Psoas muscle (tissue), 8 donors: ENCODE measurements at places on chromosomes 2 and 18. TPM values are rescaled to one million over a fixed set of nuclear protein-coding genes. Genes with fewer than 3 reads are reported as not detected.

GRCh38 chr18:62458868-62459716 is 63.7 kb upstream of the ZCCHC2 start:
- no peak for DNase-seq

GRCh38 chr18:7157760-7158159 is 40.2 kb upstream of the LAMA1 start:
- DNase-seq: no peak

GRCh38 chr2:159089543-159089942 is 121.1 kb downstream of the TANC1 start:
- DNase-seq: no peak

- DNase-seq: peak; percentile 51
Observed at GRCh38 chr2:62475172-62476011, 30.6 kb downstream of the TMEM17 start.

- DNase-seq: no peak
Observed at GRCh38 chr18:46294318-46294717, 190.1 kb downstream of the HAUS1 start.

- peak; percentile 90 for DNase-seq
Observed at GRCh38 chr2:112481050-112481527, 867 bp upstream of the TTL start.

GRCh38 chr2:176239031-176239430 is 30.2 kb upstream of the MTX2 start:
- no peak for DNase-seq

DNA sequence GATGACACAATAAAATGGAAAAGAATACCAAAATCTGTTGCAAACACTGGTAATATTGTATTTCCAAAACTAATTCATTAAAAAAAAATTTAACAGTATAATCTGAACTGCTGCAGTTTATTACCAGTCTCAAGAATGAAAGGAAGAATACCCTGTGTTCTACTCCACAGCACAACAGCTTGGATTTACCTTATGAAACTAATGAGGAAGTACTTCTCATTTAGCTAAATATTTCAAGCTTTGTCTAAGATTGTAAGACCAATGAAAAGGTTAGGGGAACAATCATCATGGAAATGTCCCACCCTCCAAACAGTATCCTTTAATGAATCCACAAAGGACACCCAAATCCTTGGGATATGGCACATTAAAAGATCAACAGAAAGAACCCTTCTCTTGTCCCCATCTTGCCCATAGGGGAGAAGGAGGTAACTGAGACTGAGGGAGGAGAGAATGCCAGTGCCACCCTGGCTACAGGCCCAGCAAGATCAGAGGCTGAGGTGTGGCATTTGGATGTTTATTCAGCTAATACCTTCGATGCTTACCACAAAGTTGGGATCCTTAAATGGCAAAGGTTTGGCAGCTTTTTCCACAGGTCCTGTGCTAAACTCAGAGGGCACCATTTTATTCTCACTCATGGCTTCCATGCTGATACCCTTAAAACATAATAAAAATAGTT is 17.7 kb downstream of the INO80C start:
- DNase-seq: no peak

DNA sequence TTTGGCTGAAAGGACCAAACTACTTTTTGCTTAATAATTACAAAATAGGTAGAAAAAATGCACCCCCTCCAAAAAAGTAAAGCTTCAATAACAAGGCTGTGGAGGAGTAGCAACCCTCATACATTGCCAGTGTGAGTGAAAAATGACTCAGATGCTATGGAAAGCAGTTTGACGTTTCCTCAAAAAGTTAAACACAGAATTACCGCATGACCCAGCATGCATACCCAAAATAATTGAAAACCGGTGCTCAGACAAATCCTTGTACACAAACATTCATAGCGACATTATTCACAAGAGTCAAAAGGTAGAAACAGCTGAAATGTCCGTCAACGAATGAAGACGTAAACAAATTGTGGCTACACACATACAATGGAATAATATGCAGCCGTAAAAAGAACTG is 38.8 kb upstream of the DAPL1 start:
- no peak for DNase-seq

DNA sequence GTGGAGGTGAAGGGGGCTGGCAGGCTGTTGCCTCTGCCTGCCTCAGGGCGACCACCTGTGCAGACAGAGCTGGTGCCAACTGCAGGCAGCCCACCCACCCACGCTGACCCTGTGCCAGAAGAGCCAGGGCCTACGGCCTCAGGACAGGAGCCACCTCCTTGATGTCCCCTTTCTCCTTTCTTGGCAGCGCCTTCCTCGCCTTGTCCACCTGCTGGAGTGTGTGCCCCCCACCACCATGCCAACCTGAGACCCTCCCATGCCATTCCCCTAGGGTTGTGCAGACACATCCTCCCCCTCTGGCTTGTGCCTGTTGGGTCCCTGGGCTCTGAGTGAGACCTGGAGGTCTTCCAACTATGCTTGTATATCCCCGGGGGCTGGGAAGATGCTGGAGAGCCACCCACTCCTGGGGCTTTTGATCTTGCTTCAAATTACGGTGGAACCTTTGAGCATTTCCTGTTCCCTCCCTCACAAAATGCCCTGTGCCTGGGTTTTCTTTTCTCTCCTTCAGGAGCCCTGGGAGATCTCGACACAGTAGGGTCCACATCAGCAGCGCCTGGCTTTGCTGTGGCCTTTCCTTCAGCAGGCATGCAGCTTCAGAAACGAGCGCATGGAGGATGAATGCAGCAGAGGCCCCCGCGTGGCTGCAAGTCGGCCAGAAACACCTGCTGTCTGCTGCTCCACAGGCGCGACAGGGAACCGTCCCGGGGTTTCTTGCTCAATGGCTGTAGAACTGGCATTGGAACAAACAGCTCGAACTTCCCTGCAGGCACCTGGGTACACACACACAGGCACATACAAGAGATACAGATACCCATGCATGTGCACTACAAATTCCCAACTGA is 65.9 kb upstream of the SH3RF3 start:
- no peak for DNase-seq

Gene PAX8
- not detected for total RNA-seq

Gene UGT1A3
- total RNA-seq: not detected

Gene SLC20A1
- 15.9 TPM for total RNA-seq

Gene KRTCAP3
- total RNA-seq: 2.2 TPM

Gene TXNDC2
- not detected for total RNA-seq

Gene PDE1A
- 1.5 TPM for total RNA-seq

Gene LYPD6
- total RNA-seq: 0.11 TPM
